Pancreas (tissue), 10 donors: ENCODE measurements at places on chromosomes 3 and 15.

GRCh38 chr3:66037986-66038369 is 740 bp downstream of the MAGI1 start:
- peak; percentile 78 for DNase-seq

DNA sequence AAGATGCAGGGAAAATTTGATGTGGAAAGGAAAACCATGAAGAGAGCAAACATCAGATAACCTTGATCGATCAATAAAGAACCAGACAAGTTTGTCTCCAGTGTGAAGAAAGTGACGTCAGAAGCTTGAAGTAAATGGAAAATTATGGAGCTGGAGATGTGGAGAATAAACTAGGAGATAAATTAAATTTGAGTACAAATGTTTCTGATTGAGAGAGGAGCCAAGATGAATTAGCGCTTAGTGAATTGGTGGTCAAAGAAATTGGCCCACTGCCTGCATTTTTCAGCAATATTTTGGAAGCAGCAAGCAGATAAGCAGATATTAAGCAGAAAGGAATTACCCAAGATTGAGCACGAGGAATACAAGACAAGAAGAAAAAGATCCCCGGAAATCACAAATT is 567.3 kb upstream of the ZNF385D start:
- no peak for DNase-seq

DNA sequence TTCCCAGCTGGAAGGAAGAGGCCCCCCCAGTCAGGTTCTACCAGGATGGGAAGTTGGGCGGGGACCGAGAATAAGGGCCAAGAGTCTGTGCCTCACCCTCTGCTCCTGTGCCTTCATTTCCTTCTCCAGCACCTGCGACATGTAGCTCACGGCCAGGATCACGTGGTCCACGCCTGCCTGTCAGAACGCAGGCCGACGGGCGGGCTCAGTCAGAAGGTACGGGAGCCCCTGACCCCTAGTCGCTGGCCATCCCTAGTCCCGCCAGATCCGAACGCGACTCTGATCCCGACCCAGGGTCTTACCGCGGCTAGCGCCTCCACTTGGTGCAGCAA is 489 bp downstream of the GMPPB start:
- peak; percentile 94 for DNase-seq

DNA sequence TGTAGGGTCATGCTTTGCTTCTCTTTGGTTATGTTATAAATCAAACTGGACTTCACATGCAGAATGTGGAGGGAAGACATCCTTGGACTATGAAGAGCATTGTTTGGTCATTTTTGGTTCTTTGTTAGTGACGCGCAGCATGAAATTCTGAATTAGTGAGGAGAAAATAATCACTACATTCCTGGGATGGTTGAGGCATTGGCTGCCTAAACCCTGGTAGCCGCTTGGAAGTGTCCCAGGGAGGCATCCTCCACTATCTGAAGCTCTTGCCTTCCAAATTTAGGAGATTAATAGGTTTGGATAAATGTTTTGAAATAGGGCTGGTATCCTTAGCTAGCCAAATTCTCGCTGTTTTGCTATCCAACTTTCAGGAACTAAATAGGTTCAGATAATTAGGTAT is 96.2 kb downstream of the CLSTN2 start:
- no peak for DNase-seq

DNA sequence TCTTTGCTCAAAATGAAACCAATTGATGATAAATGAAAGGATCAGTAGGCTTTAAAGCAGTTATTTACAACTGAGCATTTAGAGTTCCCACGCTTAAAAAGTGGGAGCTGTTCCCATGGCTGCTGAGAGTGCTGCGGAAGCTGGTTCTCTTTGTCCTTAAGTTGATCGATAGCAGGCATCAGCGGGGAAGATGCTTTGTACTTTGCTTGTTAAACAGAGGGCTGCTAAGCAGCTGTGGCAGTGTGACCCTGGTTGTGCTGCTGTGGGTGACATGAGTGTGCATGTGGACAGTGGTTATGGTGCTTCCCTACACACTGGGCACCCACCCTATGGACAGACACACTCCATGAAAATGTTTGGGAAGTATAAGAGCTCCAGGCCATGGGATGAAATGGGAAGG is 96.3 kb downstream of the PTPRG start:
- DNase-seq = no peak
